EL (cell line): ENCODE measurements at places on chromosomes 11 and 22.

DNA sequence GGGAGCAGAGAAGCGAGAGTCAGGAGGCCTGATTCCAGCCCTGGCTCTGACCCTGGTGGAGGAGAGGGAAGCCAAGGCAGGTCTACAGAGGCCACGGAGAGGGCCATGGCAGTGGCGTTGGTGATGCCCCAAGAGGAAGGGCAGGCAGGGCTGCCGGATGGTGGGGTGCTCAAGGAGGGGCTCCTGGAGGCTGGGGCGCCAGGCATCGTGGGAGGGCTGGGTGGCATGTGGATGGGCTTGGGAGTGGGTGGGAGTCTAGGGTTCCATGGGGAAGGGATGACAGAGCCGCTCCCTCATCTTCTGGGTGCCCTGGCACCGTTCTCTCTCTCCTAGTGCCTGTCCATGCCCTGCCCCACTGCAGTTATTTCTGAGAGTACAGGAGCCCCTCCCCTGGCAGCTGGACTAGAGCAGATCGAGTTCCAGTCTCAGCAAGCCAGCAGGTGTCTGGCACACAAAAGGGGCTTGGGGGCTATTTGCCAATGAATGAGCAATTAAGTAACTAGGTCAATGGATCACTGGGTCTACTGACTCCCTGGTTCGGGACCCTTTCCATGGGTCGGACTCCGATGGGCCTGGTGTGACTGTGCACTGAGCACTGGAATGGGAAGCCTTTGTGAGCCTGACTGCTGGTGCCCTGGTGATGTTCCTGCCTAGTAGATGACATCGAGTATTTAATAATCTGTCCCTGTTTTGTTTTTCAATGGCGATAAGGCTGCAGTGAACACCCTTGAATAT, 570.0 kb downstream of the TBC1D22A start:
- DNase-seq = no peak

- DNase-seq = no peak
These were observed 11.3 kb downstream of the DUSP8 start for GRCh38 chr11:1560649-1561251.

GRCh38 chr11:32821917-32822560, 7.7 kb upstream of the PRRG4 start:
- no peak for DNase-seq

GRCh38 chr22:26673486-26673885, 16.1 kb downstream of the MIAT start:
- DNase-seq = peak; percentile 23

DNA sequence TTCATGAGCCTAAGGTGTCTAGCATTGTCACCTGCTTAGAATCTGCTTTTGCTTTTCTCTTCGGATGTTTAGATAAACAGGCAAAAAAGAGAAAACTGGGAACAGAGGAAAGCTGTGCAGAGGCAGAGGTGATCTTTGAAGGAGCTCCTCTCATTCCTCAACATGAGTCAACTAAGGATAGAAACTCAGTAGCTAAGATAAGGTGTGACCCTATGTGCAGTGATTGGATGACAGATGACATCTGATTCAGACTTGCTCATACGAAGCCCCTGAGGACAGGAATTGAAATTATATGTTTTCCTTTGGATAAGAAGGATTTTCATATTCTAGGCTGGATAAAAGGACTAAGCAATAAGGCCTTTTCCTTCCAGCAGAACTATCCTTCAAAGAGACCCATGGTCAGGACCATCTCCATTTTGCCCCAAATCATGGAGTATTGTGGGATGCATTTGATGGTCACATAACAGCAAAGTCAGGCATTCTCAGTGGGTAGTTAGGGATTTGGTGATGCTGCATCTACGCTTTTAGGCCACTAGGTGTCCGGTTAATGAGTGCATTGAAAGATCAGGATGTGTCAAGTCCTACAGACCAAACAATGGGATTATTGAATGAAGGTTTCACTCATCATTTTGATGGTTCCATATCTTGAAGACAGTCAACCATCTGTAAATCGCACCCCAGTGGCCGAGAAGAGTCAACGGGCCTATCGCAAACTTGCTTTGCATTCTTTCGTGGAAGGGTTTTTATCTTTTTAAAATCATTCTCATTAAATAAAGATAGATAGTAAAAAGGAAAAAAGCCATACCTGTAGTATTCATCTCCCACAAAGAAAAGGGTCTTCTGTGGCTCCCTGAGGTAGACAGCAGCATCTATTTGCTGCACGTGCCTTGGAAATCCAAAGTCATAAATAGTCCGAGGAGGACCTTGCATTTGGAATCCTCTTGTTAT, 32.2 kb downstream of the MMP20 start:
- DNase-seq = peak; percentile 36

DNA sequence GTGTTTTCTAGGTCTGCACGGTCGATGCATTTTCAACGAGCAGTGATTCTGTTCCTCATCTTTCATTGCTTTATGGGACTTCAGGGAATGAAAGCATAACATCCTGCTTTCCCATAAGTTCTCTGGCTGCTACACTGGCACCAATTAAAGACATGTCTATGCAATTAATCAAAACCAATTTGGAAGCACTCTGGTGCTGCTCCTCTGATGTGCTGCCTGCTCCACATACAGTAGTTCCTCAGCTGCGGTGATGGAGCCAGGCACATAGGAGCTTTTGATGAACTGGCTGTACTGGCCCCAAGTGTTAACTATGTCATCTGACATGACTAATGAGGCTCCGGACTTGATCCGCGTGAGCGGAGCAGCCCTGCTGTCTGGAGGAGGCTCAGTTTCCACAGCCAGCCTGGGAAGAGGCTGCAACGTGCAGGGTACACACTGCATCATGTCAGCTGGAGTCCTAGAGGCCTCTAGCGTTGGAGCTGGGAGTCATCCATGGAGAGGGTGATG, 29.8 kb downstream of the GVQW3 start:
- DNase-seq = no peak

DNA sequence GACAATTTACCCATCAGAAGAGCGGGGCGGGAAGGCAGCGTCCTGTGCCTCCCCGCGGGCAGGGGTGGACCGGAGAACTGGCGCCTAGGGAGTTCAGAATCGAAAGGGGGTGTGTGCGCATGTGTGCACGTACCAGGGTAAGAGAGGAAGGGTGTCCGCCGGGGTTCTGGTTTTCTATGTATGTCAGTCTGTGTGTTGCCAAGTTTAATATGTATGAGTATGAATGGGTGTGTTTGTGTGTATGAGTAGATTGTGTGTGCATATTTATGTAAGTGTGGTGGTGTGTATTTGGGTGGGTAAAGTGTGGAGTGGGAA, 2.0 kb downstream of the KCNC1 start:
- DNase-seq = no peak

GRCh38 chr11:85912414-85912813, 57.2 kb downstream of the CCDC83 start:
- no peak for DNase-seq
